A549 treated with dexamethasone at 1 μM for 4 hours (cell line): ENCODE measurements at places on chromosomes 11 and 22. TPM values are rescaled to one million over a fixed set of nuclear protein-coding genes. Genes with fewer than 3 reads are reported as not detected.

Gene PARVB
- 37.0 to 44.1 TPM (median 41.7 TPM) in 5 replicates for total RNA-seq

Gene THY1
- 12.7 to 17.5 TPM (median 15.1 TPM) in 5 replicates for total RNA-seq

Gene DBX1
- not detected in 5 replicates for total RNA-seq

Gene UBE2L3
- total RNA-seq: 61.9 to 78.8 TPM (median 66.0 TPM) in 5 replicates

Gene ANKK1
- 0.04 to 0.07 TPM in 2 of 5 replicates, not detected in the others for total RNA-seq

Gene RAB36
- 6.1 to 8.3 TPM (median 7.7 TPM) in 5 replicates for total RNA-seq

Gene OR52E8
- not detected in 5 replicates for total RNA-seq

Gene RAB30
- 5.9 to 7.9 TPM (median 6.2 TPM) in 5 replicates for total RNA-seq

Gene APOA5
- total RNA-seq: 0.05 TPM in 1 of 5 replicates, not detected in the others

Gene GRK3
- 3.5 to 4.4 TPM (median 3.9 TPM) in 5 replicates for total RNA-seq

Gene C11orf97
- not detected in 5 replicates for total RNA-seq

Gene CRYBA4
- not detected in 5 replicates for total RNA-seq

Gene IL18
- 75.9 to 94.3 TPM (median 87.5 TPM) in 5 replicates for total RNA-seq

Gene ESRRA
- total RNA-seq: 37.1 to 49.9 TPM (median 47.3 TPM) in 5 replicates

Gene RAG1
- 0.01 to 0.53 TPM (median 0.40 TPM) in 5 replicates for total RNA-seq
